Activated B cell treated with CpG ODN at 0.5 μM for 24 hours (primary cell): ENCODE measurements at places on chromosomes 5 and 9.

GRCh38 chr9:13690595-13690994 is 411.1 kb upstream of the MPDZ start:
- no peaks in the 10 kb centered on the region for H3K4me1 ChIP-seq
- no peak for DNase-seq
- no peaks in the 10 kb centered on the region for H3K36me3 ChIP-seq

DNA sequence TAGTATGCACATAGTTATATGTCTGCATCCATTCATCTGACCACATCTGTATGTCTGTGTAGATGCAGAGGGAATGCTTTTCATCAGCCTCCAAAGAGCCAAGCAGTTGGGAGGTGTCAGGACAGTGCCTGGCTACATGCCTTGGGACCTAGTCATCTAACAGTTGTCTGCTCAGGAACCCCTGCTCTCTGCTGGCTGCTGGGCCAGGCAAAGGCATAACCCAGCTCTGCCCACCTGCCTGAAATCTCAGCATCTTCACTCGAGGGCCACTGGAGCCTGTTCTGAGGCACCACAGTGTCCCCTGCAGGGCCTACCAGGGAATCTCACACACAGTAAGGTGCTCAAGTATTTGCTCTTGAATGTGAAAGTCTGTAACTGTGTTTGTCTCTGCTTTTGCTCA is 3.7 kb downstream of the C9orf50 start:
- H3K27ac ChIP-seq, result no peak overlapping the region
- H3K4me1 ChIP-seq, result peaks cover 7% of the 10 kb centered on the region
- H3K4me3 ChIP-seq, result no peak overlapping the region
- no peaks in the 10 kb centered on the region for H3K36me3 ChIP-seq

DNA sequence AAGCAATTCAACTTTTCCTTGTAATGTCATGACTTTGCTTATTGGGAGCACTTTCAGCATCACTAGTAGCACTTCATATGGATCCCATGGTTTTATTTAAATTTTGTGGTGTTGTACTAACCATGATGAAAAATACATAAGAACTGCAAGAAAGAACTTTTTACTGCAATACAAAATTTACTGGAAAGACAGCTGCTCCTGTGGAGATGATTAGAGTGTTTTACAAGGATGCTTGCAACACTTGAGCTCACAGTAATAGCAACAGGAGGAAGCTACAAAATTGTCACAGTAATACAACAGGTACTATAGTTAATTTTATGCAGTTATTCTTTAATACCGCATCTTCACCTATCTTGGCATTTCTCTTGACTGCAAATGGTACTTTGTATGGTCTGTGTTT is 158.3 kb upstream of the TSLP start:
- no peaks in the 10 kb centered on the region for H3K4me1 ChIP-seq
- H3K4me3 ChIP-seq, result no peak overlapping the region
- H3K36me3 ChIP-seq, result no peaks in the 10 kb centered on the region

DNA sequence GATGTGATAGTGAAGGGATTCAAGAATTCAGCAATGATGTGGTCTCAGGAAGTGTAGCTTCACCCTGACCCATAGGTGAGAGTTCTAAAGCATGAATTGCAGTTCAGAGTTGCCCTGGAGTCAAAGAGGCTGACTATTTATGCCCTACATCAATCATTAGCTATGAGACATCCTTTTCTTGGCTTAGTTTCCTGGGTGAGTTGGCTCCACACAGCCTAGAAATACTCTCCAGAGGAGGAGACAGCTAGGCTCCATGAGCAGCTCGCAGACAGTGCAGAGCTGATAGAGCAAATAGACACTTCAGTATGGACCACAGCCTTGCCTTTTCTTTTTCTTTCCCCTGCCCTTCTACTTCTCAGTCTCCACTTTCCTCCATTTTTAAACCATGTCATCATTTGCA is 1651.8 kb downstream of the MAT2B start:
- H3K4me1 ChIP-seq, result peaks cover 3% of the 10 kb centered on the region
- no peak overlapping the region for H3K4me3 ChIP-seq
- no peaks in the 10 kb centered on the region for H3K36me3 ChIP-seq
- DNase-seq, result no peak
- no peak overlapping the region for H3K27ac ChIP-seq

GRCh38 chr5:6402939-6403338 is 24.6 kb upstream of the MED10 start:
- DNase-seq, result no peak
- H3K36me3 ChIP-seq, result no peaks in the 10 kb centered on the region
- H3K4me1 ChIP-seq, result no peaks in the 10 kb centered on the region
- peaks cover 28% of the 10 kb centered on the region for H3K27me3 ChIP-seq
- no peak overlapping the region for H3K4me3 ChIP-seq
- H3K27ac ChIP-seq, result no peak overlapping the region

- peaks cover 67% of the 10 kb centered on the region for H3K27me3 ChIP-seq
- H3K27ac ChIP-seq, result no peak overlapping the region
- DNase-seq, result no peak
- peak overlapping the region; percentile 42 for H3K4me3 ChIP-seq
- H3K36me3 ChIP-seq, result no peaks in the 10 kb centered on the region
- H3K4me1 ChIP-seq, result peaks cover 17% of the 10 kb centered on the region
These were observed 10.5 kb downstream of the NR2F1-AS1 start for GRCh38 chr5:93570294-93571113.

GRCh38 chr5:144405991-144406390 is 235.3 kb downstream of the KCTD16 start:
- no peaks in the 10 kb centered on the region for H3K36me3 ChIP-seq
- H3K4me3 ChIP-seq, result no peak overlapping the region
- no peaks in the 10 kb centered on the region for H3K4me1 ChIP-seq
- no peak for DNase-seq
- H3K27ac ChIP-seq, result no peak overlapping the region
- H3K27me3 ChIP-seq, result no peaks in the 10 kb centered on the region

DNA sequence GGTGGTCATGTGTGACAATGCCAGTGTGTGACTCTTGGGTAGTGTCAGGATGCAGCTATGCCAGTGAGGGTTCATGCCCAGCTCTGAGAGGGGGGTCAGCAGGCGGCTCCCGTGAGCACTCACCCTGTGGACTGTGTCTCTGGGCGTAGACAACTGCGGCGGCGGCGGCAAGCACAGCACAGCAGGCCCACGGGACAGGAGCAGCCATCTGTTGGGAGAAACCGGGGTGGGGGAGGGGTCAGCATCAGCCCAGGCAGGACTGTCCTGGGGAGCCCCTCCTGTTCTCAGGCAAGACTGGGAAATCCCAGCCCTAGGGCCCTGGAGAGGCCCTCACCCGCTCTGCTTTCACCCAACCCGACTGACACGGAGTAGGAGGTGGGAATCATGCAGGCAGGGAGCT is 20.8 kb downstream of the CNTFR start:
- no peaks in the 10 kb centered on the region for H3K36me3 ChIP-seq
- peaks cover 7% of the 10 kb centered on the region for H3K4me1 ChIP-seq
- H3K4me3 ChIP-seq, result no peak overlapping the region
- no peak for DNase-seq
- H3K27ac ChIP-seq, result no peak overlapping the region
- H3K27me3 ChIP-seq, result peaks cover 32% of the 10 kb centered on the region

- no peak for DNase-seq
- H3K36me3 ChIP-seq, result no peaks in the 10 kb centered on the region
- H3K27ac ChIP-seq, result no peak overlapping the region
- no peak overlapping the region for H3K4me3 ChIP-seq
These were observed 8.5 kb upstream of the CSNK1A1 start for GRCh38 chr5:149559706-149560105.

GRCh38 chr9:22447618-22448305 is 1.1 kb downstream of the DMRTA1 start:
- H3K4me3 ChIP-seq, result peak overlapping the region; percentile 52
- no peak for DNase-seq
- no peak overlapping the region for H3K27ac ChIP-seq
- H3K27me3 ChIP-seq, result peaks cover 43% of the 10 kb centered on the region
- peaks cover 12% of the 10 kb centered on the region for H3K4me1 ChIP-seq
- no peaks in the 10 kb centered on the region for H3K36me3 ChIP-seq

- no peaks in the 10 kb centered on the region for H3K27me3 ChIP-seq
- no peak overlapping the region for H3K4me3 ChIP-seq
- DNase-seq, result no peak
- peaks cover 87% of the 10 kb centered on the region for H3K36me3 ChIP-seq
- no peaks in the 10 kb centered on the region for H3K4me1 ChIP-seq
These were observed 171.2 kb downstream of the DOCK8 start for GRCh38 chr9:385818-386398.

DNA sequence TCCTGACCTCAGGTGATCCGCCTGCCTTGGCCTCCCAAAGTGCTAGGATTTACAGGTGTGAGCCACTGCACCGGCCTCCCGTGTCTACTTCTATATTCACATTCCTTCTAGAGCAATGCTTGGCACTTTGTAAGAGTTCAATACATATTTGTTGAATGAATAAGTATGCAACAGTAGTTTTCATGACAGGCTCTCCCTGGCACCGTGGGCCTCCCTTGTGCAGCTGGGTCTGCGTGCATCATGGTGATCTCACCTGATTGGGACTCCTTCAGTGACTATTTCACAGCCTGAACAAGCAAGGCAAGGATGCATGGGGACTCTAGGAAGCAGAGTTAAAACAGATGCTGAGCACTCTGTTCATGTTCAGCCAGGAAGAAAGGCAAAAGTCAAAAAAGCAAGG is 6.8 kb upstream of the ZBTB34 start:
- no peaks in the 10 kb centered on the region for H3K4me1 ChIP-seq
- no peak overlapping the region for H3K27ac ChIP-seq
- H3K27me3 ChIP-seq, result peaks cover 23% of the 10 kb centered on the region

DNA sequence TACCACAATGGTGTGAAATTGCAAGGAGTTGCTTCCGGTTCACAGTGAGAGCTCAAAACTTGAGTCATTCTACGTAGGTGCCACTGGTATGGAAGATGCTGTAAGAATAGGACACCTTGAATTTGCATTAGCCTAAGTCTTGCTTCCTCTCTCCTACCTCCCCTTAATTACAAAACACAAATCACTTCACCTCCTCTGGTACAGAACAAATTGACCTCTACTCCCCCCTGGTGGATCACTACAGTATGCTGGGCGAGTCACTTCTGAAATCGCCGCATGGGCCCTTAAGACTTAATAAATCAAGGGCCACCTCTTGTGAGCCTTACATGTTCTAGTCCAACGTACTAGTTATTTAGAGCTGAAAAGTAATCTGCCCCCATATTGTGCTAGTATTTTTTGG is 145.3 kb upstream of the SMARCA2 start:
- no peak for DNase-seq
- no peaks in the 10 kb centered on the region for H3K36me3 ChIP-seq
- peak overlapping the region; percentile 15 for H3K27ac ChIP-seq
- peaks cover 9% of the 10 kb centered on the region for H3K4me1 ChIP-seq
- no peaks in the 10 kb centered on the region for H3K27me3 ChIP-seq
- no peak overlapping the region for H3K4me3 ChIP-seq

- peak within 1 kb of the TSS; percentile 41 for H3K27ac ChIP-seq
- H3K4me3 ChIP-seq, result peak within 1 kb of the TSS; percentile 91
- peak; percentile 48 for DNase-seq
- H3K36me3 ChIP-seq, result no peaks in the 10 kb centered on the region
- H3K27me3 ChIP-seq, result peaks cover 22% of the 10 kb centered on the region
These were observed at the start of gene SHROOM1 for GRCh38 chr5:132830436-132831094. Gene SHROOM1, minus strand, starts transcription at chr5:132830647. Its CDS starts 4,507 bp downstream, at chr5:132826140.

GRCh38 chr5:33994845-33995244 is 10.4 kb upstream of the SLC45A2 start:
- H3K27ac ChIP-seq, result no peak overlapping the region
- H3K4me3 ChIP-seq, result no peak overlapping the region
- H3K27me3 ChIP-seq, result no peaks in the 10 kb centered on the region
- no peak for DNase-seq
- no peaks in the 10 kb centered on the region for H3K4me1 ChIP-seq
- peaks cover 23% of the 10 kb centered on the region for H3K36me3 ChIP-seq

DNA sequence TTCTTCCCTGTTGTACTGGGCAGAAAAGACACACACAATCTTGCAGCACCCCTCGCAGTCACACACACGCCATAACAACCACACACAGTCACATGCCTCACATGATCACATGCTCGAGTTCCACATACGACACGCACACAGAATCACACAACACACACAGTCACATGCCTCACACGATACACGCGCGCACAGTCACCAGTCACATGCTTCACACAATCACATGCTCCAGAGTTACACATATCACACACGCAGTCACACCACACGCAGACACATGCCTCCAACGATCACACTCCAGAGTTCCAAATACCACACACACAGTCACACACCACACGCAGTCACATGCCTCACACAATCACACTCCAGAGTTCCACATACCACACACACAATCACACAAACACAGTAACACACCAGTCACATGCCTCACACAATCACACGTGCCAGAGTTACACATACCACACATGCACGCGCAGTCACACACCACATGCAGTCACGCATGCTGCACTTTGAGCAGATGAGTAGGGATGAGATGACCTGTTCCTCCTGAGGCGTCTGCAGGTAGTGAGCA is 49.0 kb upstream of the LRRC14B start:
- no peak overlapping the region for H3K27ac ChIP-seq
- H3K4me3 ChIP-seq, result no peak overlapping the region
- peaks cover 7% of the 10 kb centered on the region for H3K27me3 ChIP-seq
- H3K36me3 ChIP-seq, result no peaks in the 10 kb centered on the region
- no peaks in the 10 kb centered on the region for H3K4me1 ChIP-seq

GRCh38 chr9:31188496-31188895 is 1195.9 kb upstream of the ACO1 start:
- no peak overlapping the region for H3K27ac ChIP-seq
- no peaks in the 10 kb centered on the region for H3K36me3 ChIP-seq
- DNase-seq, result no peak
- H3K4me3 ChIP-seq, result no peak overlapping the region

- no peaks in the 10 kb centered on the region for H3K36me3 ChIP-seq
- H3K4me3 ChIP-seq, result peak overlapping the region; percentile 60
- H3K27me3 ChIP-seq, result no peaks in the 10 kb centered on the region
- H3K27ac ChIP-seq, result peak overlapping the region; percentile 51
These were observed 19.4 kb downstream of the PDCD1LG2 start for GRCh38 chr9:5529683-5530221.

GRCh38 chr9:77125665-77126064 is 51.7 kb upstream of the VPS13A start:
- no peaks in the 10 kb centered on the region for H3K4me1 ChIP-seq
- no peak overlapping the region for H3K4me3 ChIP-seq
- peaks cover 4% of the 10 kb centered on the region for H3K27me3 ChIP-seq
- H3K36me3 ChIP-seq, result no peaks in the 10 kb centered on the region

DNA sequence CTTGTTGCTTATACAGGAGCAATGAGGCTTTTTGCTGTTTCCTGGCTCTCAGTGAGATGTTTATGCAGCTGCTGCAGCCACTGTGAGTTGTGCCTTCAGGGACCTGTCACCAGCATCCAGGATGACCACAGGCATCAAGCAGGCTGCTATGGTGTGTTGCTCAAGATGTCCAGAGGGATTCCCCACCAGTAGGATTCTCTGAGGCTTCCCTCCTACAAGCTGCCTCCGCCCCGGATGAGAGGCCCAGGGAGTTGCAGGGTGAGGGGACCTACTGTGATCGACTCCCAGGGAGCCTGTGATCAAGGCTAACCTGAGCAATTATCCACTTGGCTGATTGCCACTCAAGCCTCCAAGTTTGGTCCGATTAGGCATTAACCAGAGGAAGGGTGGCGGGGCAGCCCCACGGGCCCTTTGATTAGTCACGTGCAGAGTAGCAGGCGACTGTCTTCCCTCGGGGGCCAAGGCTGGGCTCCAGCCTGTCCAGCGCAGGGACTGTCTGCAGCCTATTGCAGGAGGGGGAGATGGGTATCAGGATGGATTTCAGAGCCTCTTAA is 1.8 kb upstream of the FAT2 start:
- H3K4me1 ChIP-seq, result no peaks in the 10 kb centered on the region
- no peaks in the 10 kb centered on the region for H3K36me3 ChIP-seq
- H3K4me3 ChIP-seq, result no peak overlapping the region
- H3K27me3 ChIP-seq, result no peaks in the 10 kb centered on the region
- no peak overlapping the region for H3K27ac ChIP-seq

- no peak overlapping the region for H3K27ac ChIP-seq
- H3K4me3 ChIP-seq, result no peak overlapping the region
- peaks cover 7% of the 10 kb centered on the region for H3K4me1 ChIP-seq
- H3K36me3 ChIP-seq, result peaks cover 89% of the 10 kb centered on the region
- H3K27me3 ChIP-seq, result no peaks in the 10 kb centered on the region
- no peak for DNase-seq
These were observed 75.6 kb upstream of the CACNA1B start for GRCh38 chr9:137802021-137802420.
